ENCODE measurements at places on chromosomes 11 and 22.
A peak's percentile ranks its signal among the peaks of the same experiment; 100 is the strongest.

- no peak overlapping the region for H3K4me3 ChIP-seq
- no peak overlapping the region for H3K27ac ChIP-seq
- no peaks in the 10 kb centered on the region for H3K36me3 ChIP-seq
- no peak for DNase-seq
- H3K4me1 ChIP-seq, result no peaks in the 10 kb centered on the region
These were observed 613.3 kb downstream of the TBC1D22A start for GRCh38 chr22:47375621-47376321.

- H3K27me3 ChIP-seq, result no peaks in the 10 kb centered on the region
- no peaks in the 10 kb centered on the region for H3K36me3 ChIP-seq
- no peak for DNase-seq
- no peaks in the 10 kb centered on the region for H3K4me1 ChIP-seq
- H3K4me3 ChIP-seq, result no peak overlapping the region
These were observed 840.3 kb downstream of the OPCML start for GRCh38 chr11:132691848-132692550.

DNA sequence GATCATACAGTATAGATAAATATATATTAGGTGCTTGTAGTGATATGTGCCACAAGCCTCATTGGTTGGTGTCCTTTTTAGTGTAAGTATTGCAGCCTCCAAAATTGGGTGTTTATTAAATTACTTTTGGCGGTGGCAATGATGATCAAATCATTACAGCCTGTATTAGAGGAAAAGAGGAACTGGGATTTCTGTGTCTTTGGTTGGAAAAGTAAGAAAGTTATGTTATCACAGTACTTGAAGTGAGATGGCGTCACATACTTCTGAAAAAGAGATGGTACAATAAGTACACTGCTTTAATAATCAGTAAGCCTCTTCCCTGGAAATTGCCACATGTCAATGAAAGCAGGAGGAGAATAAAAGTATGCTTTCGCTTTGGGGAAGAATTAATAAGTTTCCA, 523 bp upstream of the MPZL3 start:
- peak overlapping the region; percentile 53 for H3K4me3 ChIP-seq
- H3K27ac ChIP-seq, result peak overlapping the region; percentile 98
- peaks cover 6% of the 10 kb centered on the region for H3K36me3 ChIP-seq
- peaks cover 13% of the 10 kb centered on the region for H3K4me1 ChIP-seq
- H3K27me3 ChIP-seq, result no peaks in the 10 kb centered on the region

- no peak overlapping the region for H3K27ac ChIP-seq
- H3K36me3 ChIP-seq, result no peaks in the 10 kb centered on the region
- no peaks in the 10 kb centered on the region for H3K4me1 ChIP-seq
- H3K27me3 ChIP-seq, result no peaks in the 10 kb centered on the region
These were observed 711.3 kb downstream of the OPCML start for GRCh38 chr11:132821014-132821413.

DNA sequence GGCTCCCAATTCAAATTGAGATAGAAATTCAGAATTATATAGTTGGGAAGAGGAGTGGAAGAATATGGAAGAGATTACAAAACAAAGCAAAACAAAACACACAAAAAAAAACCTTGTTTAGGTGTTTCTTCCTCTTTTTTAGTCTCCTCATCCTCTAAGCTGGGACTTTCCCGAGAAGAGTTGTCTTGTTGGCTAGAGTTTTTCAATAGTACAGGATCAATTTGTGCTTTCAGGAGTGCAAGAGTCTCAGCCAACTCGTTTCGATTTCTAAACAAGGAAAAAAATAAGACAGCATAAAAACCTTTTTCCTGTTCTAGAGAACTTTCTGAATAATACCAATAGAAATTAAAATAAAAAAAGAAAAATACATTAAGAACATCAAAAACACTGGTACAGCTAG, 87.8 kb upstream of the CLNS1A start:
- H3K27me3 ChIP-seq, result no peaks in the 10 kb centered on the region
- DNase-seq, result no peak
- no peaks in the 10 kb centered on the region for H3K4me1 ChIP-seq

- H3K27me3 ChIP-seq, result no peaks in the 10 kb centered on the region
- no peaks in the 10 kb centered on the region for H3K4me1 ChIP-seq
- no peak overlapping the region for H3K27ac ChIP-seq
- no peak for DNase-seq
- no peak overlapping the region for H3K4me3 ChIP-seq
- no peaks in the 10 kb centered on the region for H3K36me3 ChIP-seq
These were observed 1102.6 kb downstream of the DLG2 start for GRCh38 chr11:84524422-84525051.

All from thyroid gland (tissue), 4 donors.